NCI-H1105 (cell line): ENCODE measurements at places on chromosomes 16 and 17.

GRCh38 chr17:48612854-48613691, 2.0 kb downstream of the HOXB8 start:
- DNase-seq = no peak

- DNase-seq = no peak
Observed at GRCh38 chr17:79463421-79464317, 147.2 kb downstream of the RBFOX3 start.

GRCh38 chr17:41973408-41973811, 6.8 kb downstream of the CNP start:
- DNase-seq = no peak

- DNase-seq = no peak
Observed at GRCh38 chr16:69204172-69204571, 17.2 kb downstream of the SNTB2 start.

- peak; percentile 70 for DNase-seq
Observed at GRCh38 chr16:677316-678190, 2.1 kb downstream of the RHBDL1 start.

- DNase-seq = peak; percentile 19
Observed at GRCh38 chr17:49977463-49978389, 8.7 kb downstream of the DLX4 start.

- DNase-seq = no peak
Observed at GRCh38 chr17:82243648-82244412, 15.0 kb downstream of the SLC16A3 start.

- DNase-seq = no peak
Observed at GRCh38 chr16:55136356-55137150, 187.4 kb upstream of the IRX6 start.

- DNase-seq = no peak
Observed at GRCh38 chr17:78680436-78680835, 101.6 kb downstream of the CYTH1 start.

DNA sequence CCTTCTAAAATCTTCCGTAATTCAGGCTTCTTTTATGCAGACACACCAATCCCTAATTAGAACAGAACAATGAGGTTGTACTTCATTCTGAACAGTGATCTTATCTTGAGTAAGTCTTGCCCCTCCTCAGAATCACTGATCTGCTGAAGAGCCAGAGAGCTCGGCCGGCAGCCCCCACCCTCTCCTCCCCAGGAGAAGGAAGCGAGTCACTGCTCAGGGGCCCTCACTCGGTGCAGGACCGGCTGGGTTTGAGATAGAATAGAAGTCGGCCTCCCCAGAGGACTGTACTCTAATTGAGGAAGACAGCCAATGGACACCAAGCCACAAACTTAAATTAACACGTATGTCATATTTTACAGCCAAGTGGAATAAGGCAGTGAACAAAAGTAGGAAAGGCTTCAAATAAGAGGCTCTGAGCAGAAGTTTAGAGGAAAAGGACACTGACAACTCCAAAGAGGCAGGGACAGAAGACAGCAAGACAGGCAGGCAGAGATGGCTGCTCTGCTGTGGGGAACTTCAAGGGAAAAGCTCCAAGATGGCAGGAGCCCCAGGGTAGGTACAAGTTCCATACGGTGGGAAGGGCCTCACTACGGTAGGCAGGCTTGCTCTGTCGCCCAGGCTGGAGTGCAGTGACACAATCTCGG, 18.6 kb downstream of the CREBBP start:
- no peak for DNase-seq

DNA sequence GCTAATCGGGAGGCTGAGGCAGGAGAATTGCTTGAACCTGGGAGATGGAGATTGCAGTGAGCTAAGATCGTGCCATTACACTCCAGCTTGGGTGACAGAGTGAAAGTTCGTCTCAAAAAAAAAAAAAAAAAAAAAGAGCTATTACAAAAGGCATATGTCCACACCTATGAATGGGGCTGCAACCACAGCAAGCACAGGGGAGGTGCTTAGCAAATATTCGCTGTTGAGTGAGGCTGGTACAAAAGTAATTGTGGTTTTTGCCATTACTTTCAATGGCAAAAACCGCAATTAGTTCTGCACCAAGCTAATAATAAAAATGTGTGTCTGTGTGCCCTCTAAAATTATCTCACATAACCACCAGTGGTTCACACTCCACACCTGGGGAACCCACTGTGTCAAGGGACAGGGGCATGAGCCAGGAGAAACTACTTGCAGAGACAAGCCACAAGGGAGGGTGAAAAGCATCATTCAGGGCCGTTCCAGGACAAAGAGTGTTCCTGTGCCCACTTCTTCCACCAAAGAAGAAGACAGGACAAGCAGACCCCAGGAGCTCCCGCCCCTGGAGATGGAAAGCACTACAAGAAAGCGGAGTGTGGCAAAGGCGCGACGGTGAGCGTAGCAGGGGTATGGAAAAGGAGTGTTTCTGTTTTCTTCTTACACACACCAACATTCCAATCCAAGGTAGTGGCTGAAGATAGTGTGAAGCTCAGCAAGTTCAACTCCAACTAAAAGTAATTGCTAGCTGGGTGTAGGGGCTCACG, 84.4 kb upstream of the CNEP1R1 start:
- DNase-seq = no peak

DNA sequence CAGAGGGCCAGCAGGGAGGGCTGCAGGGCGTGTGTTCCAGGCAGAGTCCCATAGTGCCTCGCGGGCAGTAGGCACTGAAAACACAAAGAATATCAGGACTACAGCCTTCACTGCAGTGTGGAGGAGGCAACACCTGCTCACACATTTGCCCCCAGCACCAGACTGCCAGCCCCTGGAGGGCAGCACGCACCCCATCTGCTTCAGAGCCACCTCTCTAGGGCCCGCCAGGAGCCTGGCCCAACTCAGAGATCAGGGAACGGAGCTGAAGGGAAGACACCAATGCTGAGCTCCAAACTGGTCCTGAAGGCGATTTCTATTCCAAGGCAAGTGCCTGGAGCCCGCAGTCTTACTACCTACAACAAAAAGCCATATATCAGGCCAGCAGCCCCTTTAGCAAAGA, 130.3 kb downstream of the ZNF423 start:
- no peak for DNase-seq

- DNase-seq = no peak
Observed at GRCh38 chr16:53768167-53768566, 64.2 kb downstream of the FTO start.

DNA sequence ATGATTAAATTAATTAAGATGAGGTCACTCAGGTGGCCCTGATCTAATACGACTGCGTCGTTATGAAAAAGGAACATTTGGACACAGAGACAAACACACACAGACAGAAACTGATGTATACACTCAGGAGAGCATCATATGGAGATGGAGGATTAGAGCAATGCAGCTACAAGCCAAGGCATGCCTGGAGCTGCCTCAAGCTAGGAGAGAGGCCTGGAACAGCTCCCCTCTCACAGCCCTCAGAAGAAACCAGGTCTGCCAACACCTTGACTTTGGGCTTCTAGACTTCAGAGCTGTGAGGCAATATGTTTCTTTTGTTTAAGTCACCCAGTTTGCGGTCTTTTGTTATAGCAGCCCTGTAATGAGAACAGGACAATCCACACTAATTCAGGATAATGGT, 318.9 kb downstream of the HS3ST3B1 start:
- no peak for DNase-seq

- DNase-seq = no peak
Observed at GRCh38 chr16:27618606-27619327, 68.8 kb downstream of the KATNIP start.

DNA sequence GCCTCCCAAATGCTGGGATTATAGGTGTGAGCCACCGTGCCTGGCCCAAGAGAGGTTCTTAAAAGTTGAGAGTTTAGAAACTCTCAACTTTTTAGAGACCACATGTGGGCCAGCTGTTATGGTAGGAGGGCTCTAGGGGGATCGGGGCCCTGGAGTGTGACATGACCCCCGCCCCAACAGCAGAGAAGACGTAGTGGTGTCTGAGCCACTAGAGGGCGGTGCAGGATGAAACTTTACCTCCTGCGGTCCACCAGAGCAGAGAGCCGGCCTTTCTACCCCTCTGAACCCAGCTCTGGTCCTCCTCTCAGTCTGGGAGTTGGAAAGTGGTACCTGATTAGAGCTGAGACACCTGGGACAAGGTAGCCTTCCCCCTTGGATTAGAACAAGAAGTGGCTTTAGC, 7.4 kb downstream of the CDK5RAP3 start:
- peak; percentile 41 for DNase-seq

- DNase-seq = no peak
Observed at GRCh38 chr17:17959520-17960361, 12.5 kb downstream of the TOM1L2 start.

GRCh38 chr16:67648764-67649407, 3.9 kb downstream of the CARMIL2 start:
- no peak for DNase-seq

GRCh38 chr16:28491230-28491969, 474 bp downstream of the CLN3 start:
- no peak for DNase-seq

GRCh38 chr17:38752308-38753070, at the start of gene PSMB3:
Gene PSMB3, plus strand, starts transcription at chr17:38752741. Its CDS starts 86 bp downstream, at chr17:38752827.
- peak; percentile 96 for DNase-seq

DNA sequence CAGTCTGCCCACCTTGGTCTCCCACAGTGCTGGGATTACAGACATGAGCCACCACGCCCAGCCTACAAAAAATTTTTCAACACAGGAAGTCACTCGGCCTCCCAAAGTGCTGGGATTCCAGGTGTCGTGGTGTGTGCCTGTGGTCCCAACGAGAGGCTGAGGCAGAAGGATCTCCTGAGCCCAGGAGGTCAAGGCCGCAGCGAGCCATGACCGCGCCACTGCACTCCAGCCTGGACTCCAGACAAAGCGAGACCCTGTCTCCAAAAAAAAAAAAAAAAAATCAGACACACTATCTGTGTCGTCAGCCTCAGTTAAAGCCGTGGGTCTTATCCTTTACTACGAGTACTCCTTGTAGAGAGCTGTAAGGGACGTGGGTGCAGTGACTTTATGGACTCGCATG, 15.8 kb downstream of the USP22 start:
- DNase-seq = no peak

- DNase-seq = no peak
Observed at GRCh38 chr16:81633680-81634379, 145.3 kb upstream of the PLCG2 start.
